ENCODE measurements at places on chromosomes 1 and 21. TPM values are rescaled to one million over a fixed set of nuclear protein-coding genes. Genes with fewer than 3 reads are reported as not detected.

Gene CELA3B
- total RNA-seq = not detected

Gene SLFNL1
- total RNA-seq = 0.09 TPM

Gene TESK2
- 11.9 TPM for total RNA-seq

Gene CNN3
- total RNA-seq = 286 TPM

Gene TCEA3
- 14.6 TPM for total RNA-seq

DNA sequence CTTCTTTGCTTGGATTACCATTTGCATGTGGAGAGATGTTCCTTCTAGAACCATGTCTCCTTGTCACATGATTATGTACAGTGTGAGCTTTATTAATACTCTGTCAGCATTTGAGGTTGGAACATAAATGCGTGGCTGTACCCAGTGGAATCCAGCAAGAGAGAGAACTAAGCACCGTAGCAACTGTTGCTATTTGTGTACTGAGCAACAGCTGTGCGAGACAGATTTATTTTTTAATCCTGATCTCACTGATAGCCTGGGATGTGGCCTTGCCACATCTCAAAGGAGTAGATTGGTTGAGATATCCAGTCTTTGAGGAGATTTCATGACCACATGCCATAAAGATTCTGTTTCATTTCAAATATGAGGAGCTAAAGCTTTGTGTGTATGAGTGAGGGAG, 43.4 kb downstream of the KIF1B start:
- H3K4me3 ChIP-seq = no peak overlapping the region
- H3K27ac ChIP-seq = no peak overlapping the region
- no peaks in the 10 kb centered on the region for H3K36me3 ChIP-seq
- H3K27me3 ChIP-seq = no peaks in the 10 kb centered on the region

DNA sequence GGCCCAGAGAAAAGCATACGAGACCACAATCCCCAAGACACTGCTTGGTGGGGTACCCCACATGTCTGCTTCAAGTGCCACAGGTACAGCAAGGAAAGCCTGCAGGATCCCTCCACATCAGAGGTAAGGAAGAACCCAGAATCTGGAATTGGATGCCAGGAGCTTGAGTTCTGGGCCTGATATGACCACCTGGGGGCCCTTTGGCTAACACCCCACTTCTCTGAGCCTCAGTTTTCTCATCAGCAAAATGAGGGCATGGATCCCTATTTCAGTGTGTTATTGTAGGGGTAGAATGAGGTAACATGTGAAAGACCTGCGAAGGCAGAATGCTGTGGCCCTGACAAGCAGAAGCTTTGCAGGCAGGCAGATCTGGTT, 24.5 kb downstream of the NAV1 start:
- no peaks in the 10 kb centered on the region for H3K4me1 ChIP-seq
- no peak for DNase-seq
- no peaks in the 10 kb centered on the region for H3K27me3 ChIP-seq
- H3K27ac ChIP-seq = no peak overlapping the region

GRCh38 chr1:156656806-156657740, 15.2 kb downstream of the BCAN start:
- H3K27me3 ChIP-seq = no peaks in the 10 kb centered on the region
- peaks cover 17% of the 10 kb centered on the region for H3K4me1 ChIP-seq
- no peak overlapping the region for H3K27ac ChIP-seq
- peak; percentile 82 for DNase-seq
- H3K36me3 ChIP-seq = no peaks in the 10 kb centered on the region

DNA sequence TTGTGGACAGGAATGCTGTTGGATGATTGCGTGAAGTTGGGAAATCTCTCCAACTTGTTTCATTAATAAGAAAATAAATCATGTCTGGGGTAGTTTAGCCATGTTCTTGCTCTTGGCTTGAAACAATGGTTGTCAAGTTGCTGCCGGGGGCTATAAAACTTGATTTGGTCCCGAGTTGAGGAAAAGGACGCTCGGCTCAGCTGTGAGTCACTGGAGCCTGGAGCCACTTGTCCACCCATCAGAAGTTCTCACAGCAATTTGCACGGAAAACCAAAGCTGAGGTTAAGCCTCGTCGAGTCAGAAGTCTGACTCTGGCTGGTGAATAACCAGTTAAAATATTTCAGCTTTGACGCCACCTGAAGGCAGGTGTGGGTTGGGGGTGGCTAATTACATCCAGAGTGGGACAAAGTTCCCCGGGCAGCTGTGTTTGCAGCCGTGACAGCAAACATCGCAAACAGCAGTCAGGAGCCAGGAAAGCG, 19.7 kb upstream of the RIPK4 start:
- no peaks in the 10 kb centered on the region for H3K36me3 ChIP-seq
- DNase-seq = peak; percentile 75
- peak overlapping the region; percentile 67 for H3K27ac ChIP-seq
- no peak overlapping the region for H3K4me3 ChIP-seq
- H3K27me3 ChIP-seq = no peaks in the 10 kb centered on the region

DNA sequence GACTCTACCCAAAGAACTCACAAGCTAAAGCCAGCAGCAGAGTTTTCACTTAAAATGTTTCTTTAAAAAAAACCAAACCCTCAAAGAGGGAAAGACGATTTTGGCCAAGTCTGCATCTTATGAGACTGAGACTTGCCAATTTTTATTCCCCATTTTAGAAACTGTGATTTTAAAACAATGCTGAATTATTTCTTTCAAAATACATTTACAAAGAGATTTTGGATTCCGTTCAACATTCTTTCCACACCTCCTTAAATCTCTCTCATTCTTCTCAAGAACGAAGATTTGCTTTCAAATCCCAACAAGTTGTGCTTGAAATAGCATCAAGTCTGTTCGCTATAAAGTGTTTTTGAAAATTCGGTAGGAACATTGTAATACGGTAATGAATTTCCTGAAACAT, 133.9 kb upstream of the VANGL1 start:
- no peaks in the 10 kb centered on the region for H3K27me3 ChIP-seq
- H3K36me3 ChIP-seq = no peaks in the 10 kb centered on the region
- H3K4me1 ChIP-seq = no peaks in the 10 kb centered on the region
- DNase-seq = no peak

Gene TTLL7
- 0.75 TPM for total RNA-seq

All from Caco-2 (cell line).